Suppressor macrophage treated with lipopolysaccharide for 4 hours (primary cell): ENCODE measurements at places on chromosomes 1 and 21.

GRCh38 chr1:210681158-210681557 lies 352.5 kb downstream of the HHAT start:
- peak; percentile 50 for DNase-seq

DNA sequence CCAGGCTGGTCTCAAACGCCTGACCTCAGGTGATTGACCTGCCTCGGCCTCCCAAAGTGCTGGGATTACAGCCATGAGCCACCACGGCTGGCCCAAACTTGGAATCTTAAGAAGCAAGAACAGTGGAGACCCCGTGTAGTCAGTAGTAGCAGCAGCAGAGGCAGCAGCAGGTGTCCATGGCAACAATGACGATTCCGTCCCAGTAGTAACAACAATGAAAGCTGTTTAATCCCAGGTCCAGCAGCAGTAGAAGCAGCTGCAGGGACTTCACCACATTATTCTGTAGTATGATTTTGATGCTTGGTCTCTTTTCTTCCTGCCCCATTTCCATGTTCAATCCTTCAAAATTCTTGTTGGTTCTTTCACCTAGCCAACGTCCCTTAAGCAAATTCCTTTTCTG lies 69.6 kb upstream of the KCTD3 start:
- no peak for DNase-seq

DNA sequence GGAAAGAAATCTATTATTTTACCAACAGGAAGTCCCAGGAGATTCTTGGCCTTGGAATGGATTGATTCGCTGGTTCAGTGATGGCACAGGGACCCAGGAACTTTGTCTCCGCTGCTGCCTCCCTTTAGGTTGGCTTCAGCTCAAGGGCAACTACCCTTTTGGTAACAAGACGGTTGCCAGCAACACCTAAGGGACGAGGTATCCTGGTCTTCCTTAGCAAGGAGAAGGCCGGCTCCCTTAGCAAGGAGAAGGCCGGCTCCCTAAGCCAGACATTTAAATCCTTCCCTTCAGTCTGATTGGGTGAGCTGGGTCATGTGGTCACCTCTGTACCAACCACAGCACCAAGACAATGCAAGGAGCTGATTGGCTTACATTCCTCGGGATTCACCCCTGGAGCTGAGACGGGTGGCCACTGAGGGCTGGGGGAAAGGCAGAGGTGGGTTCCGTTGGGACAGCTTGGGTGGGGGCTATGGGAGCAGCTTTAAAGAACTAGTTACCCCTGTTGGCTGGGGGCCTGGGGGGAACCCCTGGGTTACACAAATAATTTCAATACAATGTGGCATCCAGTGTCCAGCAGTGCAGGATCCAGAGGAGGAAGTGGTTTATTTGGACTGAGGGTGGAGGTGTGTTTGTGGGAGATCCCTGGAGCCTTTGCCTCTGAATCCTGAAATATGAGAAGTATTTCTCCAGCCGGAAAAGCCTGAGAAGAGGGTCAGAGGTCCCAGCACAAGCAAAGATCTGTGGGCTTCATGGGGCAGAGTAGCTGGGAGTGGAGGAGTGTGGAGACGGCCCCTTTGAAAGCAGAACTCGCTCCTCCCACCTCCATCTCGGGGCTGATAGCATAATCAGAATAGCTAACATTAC lies 20.7 kb upstream of the CLIC4 start:
- no peak for DNase-seq

- DNase-seq = no peak
Measured at GRCh38 chr1:36080801-36081200, 3.1 kb upstream of the TEKT2 start.

- DNase-seq = no peak
Measured at GRCh38 chr1:45557422-45557944, 6.9 kb downstream of the AKR1A1 start.

DNA sequence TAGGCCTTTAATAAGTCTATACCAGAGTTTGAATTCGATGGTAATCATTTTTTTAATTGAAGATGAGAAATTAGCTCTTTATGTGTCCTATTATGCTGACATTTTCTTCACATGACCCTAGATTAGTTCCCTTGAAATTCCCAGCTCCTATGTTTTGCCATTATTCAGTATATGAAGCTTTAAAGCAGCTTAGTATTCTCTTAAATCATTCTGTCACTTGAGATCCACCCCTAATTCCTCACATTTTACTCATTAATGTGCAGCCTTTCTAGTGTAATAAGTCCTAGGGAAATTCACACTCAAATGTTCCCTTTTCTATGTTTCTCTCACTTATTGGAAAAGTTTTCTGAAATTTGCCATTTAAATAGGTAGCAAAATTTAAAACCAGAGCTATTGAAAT lies 704.5 kb upstream of the B3GALT2 start:
- no peak for DNase-seq

DNA sequence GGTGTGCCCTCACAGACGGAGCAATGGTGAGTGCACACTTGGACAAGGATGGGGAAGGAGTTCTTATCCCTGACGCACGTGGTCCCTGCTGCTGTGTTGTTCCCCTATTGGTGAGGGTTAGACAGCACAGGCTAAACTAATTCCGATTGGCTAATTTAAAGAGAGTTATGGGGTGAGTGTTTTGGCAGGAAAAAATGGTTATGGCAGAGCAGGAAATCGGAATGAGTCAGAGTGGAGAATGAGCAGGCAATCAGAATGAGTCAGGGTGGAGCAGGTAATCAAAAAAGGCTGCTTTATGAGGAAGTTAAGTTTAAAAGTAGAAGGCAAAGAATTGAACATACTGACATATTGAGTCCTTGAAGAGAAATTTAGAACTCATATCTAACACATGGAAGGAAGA lies 100.5 kb downstream of the NGF start:
- no peak for DNase-seq

GRCh38 chr1:112614460-112615065 lies 4.4 kb downstream of the ST7L start:
- peak; percentile 52 for DNase-seq

DNA sequence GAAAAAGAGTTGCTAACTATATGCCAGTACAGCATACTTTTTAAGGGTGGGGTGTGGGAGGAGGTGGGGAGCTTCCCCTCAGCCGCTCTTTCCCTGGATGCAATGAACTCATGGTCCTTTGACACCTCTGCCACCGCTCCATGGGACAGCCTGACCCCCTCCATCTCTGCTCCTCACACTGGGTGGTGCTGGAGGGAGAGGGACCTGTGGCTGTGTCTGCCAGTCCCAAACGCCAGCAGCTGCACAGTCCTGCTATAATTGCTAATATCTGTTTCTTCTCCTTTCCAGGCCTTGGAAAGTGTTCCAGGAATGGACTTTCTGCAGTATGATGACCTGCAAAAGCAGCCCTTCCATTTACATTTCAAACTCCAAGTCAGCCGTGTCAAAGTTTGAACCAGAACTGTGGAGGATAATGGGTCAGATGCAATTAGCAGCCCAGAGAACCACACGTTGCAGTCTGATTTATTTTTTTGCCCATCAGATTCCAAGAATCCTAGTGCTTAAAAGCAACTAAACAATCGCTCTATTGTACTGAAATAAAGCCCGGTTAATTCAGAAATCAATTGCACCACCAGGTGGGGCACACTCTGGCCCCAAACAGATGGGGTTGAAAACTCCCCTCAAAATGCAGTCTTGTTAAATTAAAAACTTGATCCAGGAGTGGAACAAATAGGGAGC lies 160.7 kb upstream of the LMO4 start:
- no peak for DNase-seq

- DNase-seq = no peak
Measured at GRCh38 chr1:168428063-168428731, 115.6 kb downstream of the XCL2 start.
